Type B pancreatic cell (in vitro differentiated cells): ENCODE measurements at places on chromosomes 2 and 18. TPM values are rescaled to one million over a fixed set of nuclear protein-coding genes. Genes with fewer than 3 reads are reported as not detected.

NDC80 gene
- total RNA-seq = 9.1 and 34.3 TPM in 2 replicates

ANKRD62 gene
- not detected in 2 replicates for total RNA-seq

GRCh38 chr18:10497206-10497749 is 28.5 kb upstream of the NAPG start:
- peaks cover 16% of the 10 kb centered on the region for H3K4me1 ChIP-seq
- H3K27me3 ChIP-seq = no peaks in the 10 kb centered on the region
- H3K27ac ChIP-seq = no peak overlapping the region
- H3K4me3 ChIP-seq = no peak overlapping the region
- DNase-seq = no peak

GRCh38 chr2:126804347-126804746 is 94.3 kb upstream of the TEX51 start:
- DNase-seq = no peak
- H3K4me1 ChIP-seq = peaks cover 4% of the 10 kb centered on the region
- H3K27me3 ChIP-seq = peaks cover 12% of the 10 kb centered on the region
- no peak overlapping the region for H3K27ac ChIP-seq
- no peak overlapping the region for H3K4me3 ChIP-seq

GBX2 gene
- total RNA-seq = 0.50 and 2.1 TPM in 2 replicates

DNA sequence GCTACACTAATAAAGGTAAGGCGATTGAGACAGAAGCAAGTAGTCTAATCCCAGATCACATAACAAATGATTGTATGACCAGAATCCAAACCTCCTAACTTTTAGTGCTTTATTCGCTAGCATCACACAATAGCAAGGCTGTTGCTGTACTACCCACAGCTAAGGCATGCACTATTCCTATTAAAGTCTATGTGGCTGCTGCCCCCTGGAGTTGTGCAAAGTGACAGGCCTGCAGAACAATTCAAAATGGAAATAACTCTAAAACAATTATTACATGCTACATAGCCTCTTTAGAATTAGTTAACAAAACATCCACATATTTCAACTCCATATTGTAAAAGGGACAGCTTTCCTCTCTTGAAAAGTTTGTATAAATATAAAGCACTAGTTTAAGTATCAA is 6.0 kb downstream of the ERBB4 start:
- no peak overlapping the region for H3K27ac ChIP-seq
- no peak for DNase-seq
- no peak overlapping the region for H3K4me3 ChIP-seq
- no peaks in the 10 kb centered on the region for H3K36me3 ChIP-seq
- H3K27me3 ChIP-seq = peaks cover 42% of the 10 kb centered on the region

DNA sequence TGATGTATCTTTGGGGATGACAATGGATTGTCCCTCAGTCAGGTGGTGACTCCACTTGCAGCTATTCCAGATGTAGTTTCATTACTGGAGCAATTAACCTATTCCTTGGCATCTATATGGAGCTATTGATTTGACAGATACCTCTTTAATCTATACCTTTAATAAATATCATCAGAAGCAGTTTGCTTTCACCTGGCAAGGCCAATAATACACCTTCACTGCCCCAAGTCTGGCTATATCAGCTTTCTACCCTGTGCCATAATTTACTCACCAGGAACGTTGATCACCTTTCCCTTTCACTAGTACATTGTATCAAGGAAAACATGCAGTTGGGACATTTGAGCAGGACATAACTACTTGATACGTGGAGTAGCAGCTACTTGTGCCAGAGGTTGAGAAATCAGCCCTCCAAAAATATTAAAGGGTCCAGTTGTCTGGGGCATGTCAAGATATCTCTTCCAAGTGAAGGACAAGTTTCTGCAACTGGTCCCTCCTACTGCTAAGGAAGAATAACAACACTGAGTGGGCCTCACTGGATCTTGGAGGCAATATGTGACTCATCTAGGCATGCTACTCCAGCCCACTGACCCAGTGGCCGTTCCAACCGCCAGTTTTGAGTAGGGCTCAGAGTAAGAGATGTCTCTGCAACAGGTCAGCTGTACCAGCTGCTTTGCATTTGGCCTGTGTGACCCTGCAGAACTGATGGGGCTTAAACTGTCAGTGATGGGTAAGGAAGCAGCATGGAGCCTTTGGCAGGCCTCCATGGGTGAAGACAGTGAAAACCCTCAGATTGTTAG is 67.0 kb downstream of the PSMG2 start:
- H3K4me1 ChIP-seq = peaks cover 6% of the 10 kb centered on the region
- H3K4me3 ChIP-seq = no peak overlapping the region
- H3K36me3 ChIP-seq = no peaks in the 10 kb centered on the region
- no peak overlapping the region for H3K27ac ChIP-seq
- no peak for DNase-seq
- H3K27me3 ChIP-seq = no peaks in the 10 kb centered on the region

DNA sequence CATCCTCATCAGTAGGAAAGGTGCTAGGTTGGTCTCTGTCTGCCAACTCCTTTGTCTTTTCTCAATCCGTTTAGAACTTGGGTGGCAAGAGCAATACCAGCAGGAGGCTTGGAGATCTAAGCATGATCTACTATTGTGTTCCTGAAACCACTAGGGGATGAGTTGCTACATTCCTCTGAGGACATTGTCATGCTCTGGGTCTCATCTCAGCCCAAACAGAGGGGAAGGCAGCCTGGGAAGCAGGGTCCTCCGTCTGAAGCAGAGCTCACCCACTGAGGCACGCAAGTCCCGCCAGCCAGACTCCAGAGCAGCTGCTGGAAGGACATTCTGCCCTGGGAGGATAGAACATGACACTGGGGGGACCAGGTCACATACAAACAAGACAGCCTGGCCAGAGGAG is 162.9 kb downstream of the MTCL1 start:
- DNase-seq = no peak
- no peaks in the 10 kb centered on the region for H3K36me3 ChIP-seq
- no peak overlapping the region for H3K4me3 ChIP-seq

EIPR1 gene
- total RNA-seq = 24.3 and 24.9 TPM in 2 replicates

GRCh38 chr2:25340181-25340921 is 1.4 kb downstream of the DNMT3A start:
- H3K4me3 ChIP-seq = peak overlapping the region; percentile 69
- no peaks in the 10 kb centered on the region for H3K27me3 ChIP-seq
- no peak for DNase-seq
- H3K36me3 ChIP-seq = no peaks in the 10 kb centered on the region

CARF gene
- 6.7 and 11.0 TPM in 2 replicates for total RNA-seq

GRCh38 chr2:241340631-241341163 is 15.4 kb upstream of the FARP2 start:
- peaks cover 46% of the 10 kb centered on the region for H3K36me3 ChIP-seq
- H3K4me1 ChIP-seq = no peaks in the 10 kb centered on the region
- no peak overlapping the region for H3K27ac ChIP-seq
- DNase-seq = no peak
- H3K27me3 ChIP-seq = no peaks in the 10 kb centered on the region

ANKAR gene
- 2.0 and 6.5 TPM in 2 replicates for total RNA-seq

POTEI gene
- total RNA-seq = 2.1 and 3.9 TPM in 2 replicates

GRCh38 chr18:56538746-56539145 is 99.6 kb downstream of the TXNL1 start:
- H3K36me3 ChIP-seq = no peaks in the 10 kb centered on the region
- H3K27ac ChIP-seq = no peak overlapping the region
- no peak overlapping the region for H3K4me3 ChIP-seq
- H3K27me3 ChIP-seq = peaks cover 6% of the 10 kb centered on the region
